ENCODE measurements at places on chromosomes 1 and 21. TPM values are rescaled to one million over a fixed set of nuclear protein-coding genes. Genes with fewer than 3 reads are reported as not detected.
A peak's percentile ranks its signal among the peaks of the same experiment; 100 is the strongest.

The MYOC gene
- polyA plus RNA-seq = not detected

The VHLL gene
- not detected for polyA plus RNA-seq

- no peak overlapping the region for H3K4me3 ChIP-seq
- DNase-seq = peak; percentile 61
- peaks cover 15% of the 10 kb centered on the region for H3K27me3 ChIP-seq
- H3K4me1 ChIP-seq = peaks cover 10% of the 10 kb centered on the region
- H3K36me3 ChIP-seq = no peaks in the 10 kb centered on the region
- H3K27ac ChIP-seq = peak overlapping the region; percentile 40
Observed at GRCh38 chr1:22414244-22414751, 37.4 kb upstream of the ZBTB40 start.

- H3K27me3 ChIP-seq = no peaks in the 10 kb centered on the region
- H3K36me3 ChIP-seq = peaks cover 4% of the 10 kb centered on the region
- no peak overlapping the region for H3K4me3 ChIP-seq
Observed at GRCh38 chr1:113551728-113552127, 161.4 kb downstream of the MAGI3 start.

DNA sequence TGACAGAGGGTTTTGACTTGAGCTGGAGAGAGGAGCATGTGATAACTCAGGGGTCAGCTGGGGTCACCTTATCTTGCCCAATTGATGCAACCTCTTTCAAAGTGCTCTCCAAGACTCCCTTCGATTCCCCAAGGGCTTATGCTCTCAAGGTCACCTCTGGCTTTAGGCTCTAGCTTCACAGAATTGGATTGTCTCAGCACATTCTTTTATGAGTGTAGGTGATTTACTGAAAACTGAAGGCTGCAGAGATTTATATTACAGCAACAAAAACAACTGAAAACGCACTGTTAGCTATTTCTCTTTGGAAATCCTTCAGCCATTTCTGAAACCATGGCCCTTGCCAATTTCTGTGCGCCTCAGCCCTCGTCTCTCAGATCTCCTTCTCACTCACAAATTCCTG, 34.5 kb upstream of the MAP1LC3C start:
- H3K4me3 ChIP-seq = no peak overlapping the region
- H3K27ac ChIP-seq = no peak overlapping the region
- DNase-seq = no peak
- H3K36me3 ChIP-seq = no peaks in the 10 kb centered on the region
- no peaks in the 10 kb centered on the region for H3K27me3 ChIP-seq

DNA sequence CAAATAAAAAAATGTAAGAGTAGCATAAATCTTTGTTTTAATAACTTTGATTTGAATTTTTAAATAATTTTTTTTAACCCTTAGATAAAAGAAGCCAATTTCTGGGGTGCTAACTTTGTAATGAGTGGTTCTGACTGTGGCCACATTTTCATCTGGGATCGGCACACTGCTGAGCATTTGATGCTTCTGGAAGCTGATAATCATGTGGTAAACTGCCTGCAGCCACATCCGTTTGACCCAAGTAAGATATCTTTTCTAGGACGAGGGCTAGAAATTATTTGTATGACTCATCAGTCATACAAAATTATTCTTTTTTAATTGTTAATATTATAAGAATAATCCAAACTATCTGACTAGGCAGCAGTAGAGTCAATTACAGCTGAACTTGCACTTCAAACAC, 71.2 kb downstream of the GPR161 start:
- peaks cover 2% of the 10 kb centered on the region for H3K36me3 ChIP-seq
- no peak for DNase-seq
- no peak overlapping the region for H3K27ac ChIP-seq
- no peaks in the 10 kb centered on the region for H3K4me1 ChIP-seq
- H3K27me3 ChIP-seq = no peaks in the 10 kb centered on the region

GRCh38 chr1:18072066-18072465, 35.5 kb upstream of the IGSF21 start:
- H3K27ac ChIP-seq = no peak overlapping the region
- H3K4me1 ChIP-seq = no peaks in the 10 kb centered on the region
- H3K4me3 ChIP-seq = no peak overlapping the region
- no peaks in the 10 kb centered on the region for H3K36me3 ChIP-seq
- DNase-seq = no peak

DNA sequence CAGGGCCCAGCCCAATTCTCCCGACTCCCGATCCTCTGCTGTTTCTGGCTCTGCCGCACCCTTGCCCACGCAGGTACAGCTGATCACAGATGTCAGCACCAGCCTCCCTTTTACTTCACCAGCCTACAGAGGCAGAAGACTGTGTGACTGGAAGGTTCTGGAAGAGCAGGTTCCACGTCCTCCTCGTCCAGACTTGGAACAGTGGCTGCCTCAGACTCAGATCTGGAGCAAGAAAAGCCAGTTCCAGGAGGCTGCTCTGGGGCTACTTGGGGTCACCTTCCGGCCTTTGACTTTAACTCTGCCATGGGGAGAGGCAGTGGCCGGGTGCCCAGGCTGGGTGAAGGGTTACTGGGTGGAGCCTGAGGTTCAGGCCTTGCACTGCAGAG, 16.1 kb upstream of the KLHDC7A start:
- H3K27ac ChIP-seq = no peak overlapping the region
- H3K4me3 ChIP-seq = no peak overlapping the region
- no peaks in the 10 kb centered on the region for H3K27me3 ChIP-seq
- no peak for DNase-seq
- H3K4me1 ChIP-seq = no peaks in the 10 kb centered on the region

DNA sequence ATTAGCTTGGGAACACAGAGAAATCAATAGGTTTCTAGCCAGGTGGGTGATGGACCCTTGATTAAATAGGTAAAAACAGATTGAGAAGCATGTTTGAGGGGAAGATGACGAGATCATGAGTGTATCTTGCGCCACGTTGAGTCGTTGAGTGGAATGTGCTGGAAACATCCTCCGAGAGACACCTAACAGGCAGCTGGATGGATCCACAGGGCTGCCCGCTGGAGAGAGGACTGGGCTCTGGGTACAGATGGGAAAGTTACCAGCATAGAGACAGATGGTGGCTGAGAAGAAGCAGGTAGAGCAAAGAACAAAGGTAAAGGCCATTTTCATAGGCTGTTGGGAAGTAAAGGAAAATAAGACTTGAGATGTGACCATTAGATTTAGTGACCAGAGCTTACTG, 15.6 kb downstream of the BATF3 start:
- H3K4me1 ChIP-seq = no peaks in the 10 kb centered on the region
- peaks cover 8% of the 10 kb centered on the region for H3K27me3 ChIP-seq
- no peak overlapping the region for H3K27ac ChIP-seq
- no peaks in the 10 kb centered on the region for H3K36me3 ChIP-seq

GRCh38 chr1:110487726-110488125, 31.2 kb downstream of the KCNA10 start:
- no peaks in the 10 kb centered on the region for H3K27me3 ChIP-seq
- DNase-seq = peak; percentile 23
- H3K27ac ChIP-seq = no peak overlapping the region

DNA sequence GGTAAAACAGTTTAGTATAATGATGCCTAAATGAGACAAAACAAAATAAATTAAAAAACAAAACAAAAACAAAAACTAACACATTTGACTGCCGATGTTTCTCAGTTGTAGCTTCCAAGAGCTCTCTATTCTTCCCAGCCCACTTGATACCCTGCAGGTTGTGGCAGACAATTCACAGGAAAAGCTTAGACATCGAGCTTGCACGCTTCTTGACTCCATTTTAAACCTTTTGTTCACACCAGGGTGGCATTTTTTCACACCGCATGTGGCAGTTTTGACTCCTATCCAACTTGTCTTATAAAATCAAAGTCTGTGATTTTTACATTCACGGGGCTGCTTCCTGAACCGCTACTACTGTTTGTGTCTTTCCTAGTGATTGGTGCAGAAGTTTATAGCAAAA, 575.9 kb downstream of the USP25 start:
- H3K4me3 ChIP-seq = no peak overlapping the region
- no peak overlapping the region for H3K27ac ChIP-seq
- no peaks in the 10 kb centered on the region for H3K27me3 ChIP-seq
- no peaks in the 10 kb centered on the region for H3K4me1 ChIP-seq
- DNase-seq = no peak

DNA sequence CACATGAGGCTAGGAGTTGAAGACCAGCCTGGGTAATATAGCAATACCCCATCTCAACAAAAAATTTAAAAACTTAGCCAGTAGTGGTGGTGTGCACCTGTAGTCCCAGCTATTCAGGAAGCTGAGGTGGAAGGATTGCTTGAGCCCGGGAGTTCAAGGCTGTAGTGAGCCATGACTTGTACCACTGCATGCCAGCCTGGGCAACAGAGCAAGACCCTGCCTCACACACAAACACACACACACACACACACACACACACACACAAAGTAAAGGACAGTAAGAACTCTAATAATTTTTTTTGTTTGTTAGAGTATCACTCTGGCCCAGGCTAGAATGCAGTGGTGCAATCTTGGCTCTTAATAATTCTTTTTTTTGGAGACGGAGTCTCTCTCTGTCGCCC, 138.0 kb upstream of the SOD1 start:
- no peak overlapping the region for H3K4me3 ChIP-seq
- no peaks in the 10 kb centered on the region for H3K4me1 ChIP-seq
- H3K36me3 ChIP-seq = no peaks in the 10 kb centered on the region

DNA sequence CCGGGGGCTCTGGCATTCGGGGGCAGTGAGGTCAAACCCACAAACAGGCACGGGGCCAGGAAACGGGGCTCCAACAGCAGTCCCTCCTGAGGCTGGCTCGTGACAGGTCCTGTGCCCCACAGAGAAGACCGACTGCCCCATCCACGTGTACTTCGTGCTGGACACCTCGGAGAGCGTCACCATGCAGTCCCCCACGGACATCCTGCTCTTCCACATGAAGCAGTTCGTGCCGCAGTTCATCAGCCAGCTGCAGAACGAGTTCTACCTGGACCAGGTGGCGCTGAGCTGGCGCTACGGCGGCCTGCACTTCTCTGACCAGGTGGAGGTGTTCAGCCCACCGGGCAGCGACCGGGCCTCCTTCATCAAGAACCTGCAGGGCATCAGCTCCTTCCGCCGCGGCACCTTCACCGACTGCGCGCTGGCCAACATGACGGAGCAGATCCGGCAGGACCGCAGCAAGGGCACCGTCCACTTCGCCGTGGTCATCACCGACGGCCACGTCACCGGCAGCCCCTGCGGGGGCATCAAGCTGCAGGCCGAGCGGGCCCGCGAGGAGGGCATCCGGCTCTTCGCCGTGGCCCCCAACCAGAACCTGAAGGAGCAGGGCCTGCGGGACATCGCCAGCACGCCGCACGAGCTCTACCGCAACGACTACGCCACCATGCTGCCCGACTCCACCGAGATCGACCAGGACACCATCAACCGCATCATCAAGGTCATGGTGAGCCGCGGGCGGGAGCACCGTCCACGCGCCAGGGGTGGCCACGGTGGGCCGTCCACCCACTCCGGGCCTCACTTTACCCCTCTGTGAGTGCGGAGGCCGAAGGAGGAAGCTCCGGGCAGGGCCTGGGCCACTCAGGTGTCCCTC, 14.2 kb downstream of the COL6A2 start:
- no peak overlapping the region for H3K4me3 ChIP-seq
- H3K36me3 ChIP-seq = no peaks in the 10 kb centered on the region
- H3K4me1 ChIP-seq = no peaks in the 10 kb centered on the region
- H3K27ac ChIP-seq = no peak overlapping the region
- H3K27me3 ChIP-seq = no peaks in the 10 kb centered on the region
- DNase-seq = no peak

DNA sequence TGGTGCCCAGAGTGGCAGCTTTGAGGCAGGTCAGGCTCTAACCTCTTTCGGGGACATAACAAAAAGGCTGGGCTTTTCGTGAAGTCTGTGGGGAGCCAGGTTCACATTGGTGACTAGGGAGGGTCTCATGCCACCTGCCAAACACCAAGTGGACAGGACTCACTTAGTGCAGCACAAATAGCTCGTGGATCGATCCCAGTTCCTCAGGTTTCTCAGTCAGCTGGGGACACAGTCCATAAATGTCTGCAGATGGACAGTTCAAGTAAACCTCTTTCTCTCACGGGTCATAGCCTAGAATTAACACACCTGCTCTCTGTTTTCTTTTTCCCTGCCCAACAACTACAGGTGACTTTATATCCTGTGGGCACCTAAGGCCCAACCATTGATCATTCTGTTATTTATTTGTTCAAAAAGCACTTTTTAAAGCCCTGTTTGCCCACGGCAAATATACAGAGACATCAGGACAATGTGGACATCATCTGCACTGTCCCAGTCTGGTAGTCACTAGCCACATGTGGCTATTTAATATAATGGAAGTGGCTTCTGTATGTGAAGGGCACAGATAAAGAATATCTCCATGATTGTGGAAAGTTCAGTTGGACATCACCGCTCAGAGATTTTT, 53.5 kb downstream of the CAPN2 start:
- DNase-seq = no peak
- no peak overlapping the region for H3K27ac ChIP-seq
- peaks cover 54% of the 10 kb centered on the region for H3K36me3 ChIP-seq
- no peak overlapping the region for H3K4me3 ChIP-seq
- H3K27me3 ChIP-seq = no peaks in the 10 kb centered on the region

DNA sequence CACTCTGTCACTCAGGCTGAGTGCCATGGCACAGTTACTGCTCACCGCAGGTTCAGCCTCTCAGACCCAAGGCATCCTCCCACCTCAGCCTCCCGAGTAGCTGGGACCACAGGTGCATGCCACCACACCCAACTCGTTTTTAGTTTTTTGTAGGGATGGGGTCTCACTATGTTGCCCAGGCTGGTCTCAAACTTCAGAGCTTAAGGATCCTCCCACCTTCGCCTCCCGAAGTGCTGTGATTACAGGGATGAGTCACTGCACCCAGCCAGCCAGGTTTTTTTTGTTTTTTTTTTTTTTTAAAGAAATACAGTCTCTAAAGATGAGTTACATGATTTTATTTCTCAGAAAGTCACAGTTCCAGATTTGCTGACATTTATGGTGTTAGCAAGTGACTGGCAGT, 29.0 kb downstream of the BACE2 start:
- H3K27me3 ChIP-seq = no peaks in the 10 kb centered on the region
- no peak overlapping the region for H3K27ac ChIP-seq
- H3K36me3 ChIP-seq = no peaks in the 10 kb centered on the region
- peak; percentile 18 for DNase-seq
- H3K4me1 ChIP-seq = no peaks in the 10 kb centered on the region

GRCh38 chr1:230354005-230354404, 72.1 kb downstream of the PGBD5 start:
- H3K36me3 ChIP-seq = no peaks in the 10 kb centered on the region
- H3K27me3 ChIP-seq = no peaks in the 10 kb centered on the region
- no peaks in the 10 kb centered on the region for H3K4me1 ChIP-seq
- no peak overlapping the region for H3K4me3 ChIP-seq
- no peak overlapping the region for H3K27ac ChIP-seq

- peak; percentile 71 for DNase-seq
- H3K27me3 ChIP-seq = no peaks in the 10 kb centered on the region
- H3K27ac ChIP-seq = no peak overlapping the region
- H3K36me3 ChIP-seq = no peaks in the 10 kb centered on the region
- peaks cover 1% of the 10 kb centered on the region for H3K4me1 ChIP-seq
- H3K4me3 ChIP-seq = no peak overlapping the region
Observed at GRCh38 chr1:200437556-200438203, 27.8 kb upstream of the ZNF281 start.
